PC-3 (cell line): ENCODE measurements at places on chromosomes 6 and 20. TPM values are rescaled to one million over a fixed set of nuclear protein-coding genes. Genes with fewer than 3 reads are reported as not detected.
A peak's percentile ranks its signal among the peaks of the same experiment; 100 is the strongest.

RIPOR2 gene
- total RNA-seq, result 0.44 and 0.52 TPM in 2 replicates

DBNDD2 gene
- total RNA-seq, result 7.7 and 8.5 TPM in 2 replicates

LY6G6C gene
- 0.22 TPM in 1 of 2 replicates, not detected in the other for total RNA-seq

SPATA25 gene
- total RNA-seq, result 0.40 and 0.46 TPM in 2 replicates

THBD gene
- 3.1 and 4.5 TPM in 2 replicates for total RNA-seq

DSP gene
- 54.7 and 71.6 TPM in 2 replicates for total RNA-seq

RPL7L1 gene
- 87.6 and 99.5 TPM in 2 replicates for total RNA-seq

MUC21 gene
- not detected in 2 replicates for total RNA-seq

SIRPB2 gene
- total RNA-seq, result 0.52 and 2.1 TPM in 2 replicates

HLA-DMB gene
- total RNA-seq, result not detected in 2 replicates

MARCKS gene
- 51.5 and 62.8 TPM in 2 replicates for total RNA-seq

CST11 gene
- not detected in 2 replicates for total RNA-seq

PEX6 gene
- total RNA-seq, result 35.9 and 40.8 TPM in 2 replicates

SAPCD1 gene
- 4.2 and 6.0 TPM in 2 replicates for total RNA-seq

ANKRD66 gene
- not detected in 2 replicates for total RNA-seq

DNA sequence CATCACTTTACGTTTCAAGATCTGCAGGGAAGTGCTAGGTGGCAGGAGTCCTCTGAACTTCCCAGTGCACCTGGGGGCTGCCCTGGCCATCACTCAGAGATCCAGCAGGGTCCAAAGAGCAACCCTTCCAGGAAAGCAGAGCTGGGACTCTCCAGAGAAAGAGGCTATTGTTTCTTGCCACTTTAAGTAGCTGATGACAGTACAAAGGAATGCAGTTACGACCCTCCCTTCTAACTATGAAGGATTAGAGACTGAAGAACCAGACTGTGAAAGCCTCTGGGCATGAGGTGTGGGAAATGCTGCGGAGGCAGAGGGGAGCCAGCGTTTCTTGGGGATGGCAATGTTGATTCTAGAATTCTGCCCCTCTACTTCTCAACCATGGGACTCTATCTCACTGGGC is 189.1 kb upstream of the SUPT3H start:
- peak overlapping the region; percentile 7; the same call in 1 of the 2 replicates for H3K27ac ChIP-seq
- no peak overlapping the region for H3K4me3 ChIP-seq
- no peaks in the 10 kb centered on the region for H3K27me3 ChIP-seq
- H3K36me3 ChIP-seq, result no peaks in the 10 kb centered on the region
- DNase-seq, result peak; percentile 80
- peaks cover 12% of the 10 kb centered on the region for H3K4me1 ChIP-seq

GRCh38 chr6:64335195-64335594 is 699.6 kb downstream of the PHF3 start:
- H3K36me3 ChIP-seq, result no peaks in the 10 kb centered on the region
- H3K4me1 ChIP-seq, result no peaks in the 10 kb centered on the region
- no peak overlapping the region for H3K4me3 ChIP-seq
- H3K27me3 ChIP-seq, result no peaks in the 10 kb centered on the region
- no peak for DNase-seq
- no peak overlapping the region for H3K27ac ChIP-seq

DNA sequence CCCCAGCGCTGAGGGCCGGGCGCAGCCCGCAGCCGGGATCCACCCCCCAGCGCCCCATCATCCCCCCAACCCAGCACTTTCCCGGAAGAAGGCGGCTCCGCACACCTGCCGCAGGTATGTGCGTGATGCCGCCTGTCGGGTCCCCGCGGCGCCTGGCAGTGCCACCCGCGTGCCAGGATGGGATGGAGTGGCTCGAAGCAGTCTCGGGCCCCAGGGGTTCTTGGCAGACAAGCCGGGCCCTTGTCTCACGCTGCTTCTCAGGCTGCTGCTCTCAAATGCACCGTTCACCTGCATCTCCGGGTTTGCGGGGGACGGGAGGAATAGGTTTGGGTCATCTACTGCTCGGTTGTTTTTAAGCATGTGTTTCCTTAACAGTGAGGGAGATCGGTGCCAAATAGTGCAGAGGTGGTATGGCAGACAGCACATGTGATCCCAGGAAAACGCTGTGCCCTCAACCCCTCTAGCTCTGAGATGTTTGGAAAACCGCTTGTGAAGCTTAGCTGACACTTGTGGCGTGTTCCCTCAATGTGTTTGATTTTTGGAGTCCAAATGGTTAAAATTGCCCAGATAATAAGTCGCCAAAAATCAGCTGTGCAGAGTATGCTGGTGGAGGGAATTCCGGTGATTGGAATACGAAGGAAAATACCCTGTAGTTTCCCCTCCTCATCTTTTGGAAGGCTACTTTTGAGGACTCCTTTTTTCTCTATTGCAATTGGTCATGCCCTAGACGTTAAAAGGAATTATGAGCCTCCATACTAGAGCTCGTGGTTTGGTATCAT is 926 bp downstream of the MYLIP start:
- H3K4me3 ChIP-seq, result peak overlapping the region; percentile 98
- H3K4me1 ChIP-seq, result peaks cover 38% of the 10 kb centered on the region
- DNase-seq, result peak; percentile 26
- peaks cover 10% of the 10 kb centered on the region for H3K27me3 ChIP-seq
- peaks cover 3% of the 10 kb centered on the region; the same call in 1 of the 2 replicates for H3K36me3 ChIP-seq
- peak overlapping the region; percentile 84 for H3K27ac ChIP-seq

GRCh38 chr20:14544688-14545087 is 207.3 kb upstream of the FLRT3 start:
- no peak for DNase-seq
- H3K27ac ChIP-seq, result no peak overlapping the region
- H3K4me1 ChIP-seq, result no peaks in the 10 kb centered on the region
- no peaks in the 10 kb centered on the region for H3K27me3 ChIP-seq
- H3K36me3 ChIP-seq, result no peaks in the 10 kb centered on the region

GRCh38 chr20:61263084-61263695 is 11.1 kb downstream of the CDH4 start:
- H3K36me3 ChIP-seq, result no peaks in the 10 kb centered on the region
- peaks cover 29% of the 10 kb centered on the region for H3K27me3 ChIP-seq
- H3K4me3 ChIP-seq, result no peak overlapping the region
- no peaks in the 10 kb centered on the region for H3K4me1 ChIP-seq

- H3K27ac ChIP-seq, result no peak overlapping the region
- no peak for DNase-seq
- H3K4me1 ChIP-seq, result no peaks in the 10 kb centered on the region
- peaks cover 36% of the 10 kb centered on the region; the same call in 1 of the 2 replicates for H3K36me3 ChIP-seq
Observed at GRCh38 chr6:34855463-34855862, 32.4 kb downstream of the TAF11 start.

GRCh38 chr20:41138475-41139226 is 1.3 kb downstream of the PLCG1 start:
- H3K27me3 ChIP-seq, result no peaks in the 10 kb centered on the region
- peaks cover 21% of the 10 kb centered on the region for H3K4me1 ChIP-seq
- no peaks in the 10 kb centered on the region for H3K36me3 ChIP-seq
- no peak overlapping the region for H3K27ac ChIP-seq

GRCh38 chr6:85458782-85459181 is 8.9 kb downstream of the NT5E start:
- peak overlapping the region; percentile 28; the same call in 1 of the 2 replicates for H3K4me3 ChIP-seq
- H3K4me1 ChIP-seq, result peaks cover 62% of the 10 kb centered on the region
- DNase-seq, result peak; percentile 58
- H3K36me3 ChIP-seq, result no peaks in the 10 kb centered on the region

- H3K27ac ChIP-seq, result no peak overlapping the region
- H3K27me3 ChIP-seq, result peaks cover 39% of the 10 kb centered on the region
- no peak overlapping the region for H3K4me3 ChIP-seq
- no peaks in the 10 kb centered on the region for H3K36me3 ChIP-seq
Observed at GRCh38 chr20:20953738-20954618, 152.2 kb downstream of the LINC00237 start.

DNA sequence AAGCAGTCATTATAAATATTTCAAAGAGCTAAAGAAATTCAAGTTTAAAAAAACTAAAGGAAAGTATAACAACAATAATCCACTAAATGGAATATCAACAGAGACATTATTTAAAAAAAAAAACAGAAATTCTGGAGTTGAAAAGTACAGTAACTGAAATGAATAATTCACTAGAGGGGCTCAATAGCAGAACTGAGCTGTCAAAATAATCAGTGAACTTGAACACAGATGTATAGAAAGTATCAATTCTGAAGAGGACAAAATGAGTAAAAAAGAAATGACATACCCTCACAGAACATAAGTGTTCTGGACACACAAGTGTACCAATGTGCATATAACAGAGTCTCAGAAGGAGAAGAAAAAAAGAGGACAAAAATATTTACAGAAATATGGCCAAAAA is 191.6 kb upstream of the RUNX2 start:
- peaks cover 10% of the 10 kb centered on the region for H3K4me1 ChIP-seq
- H3K36me3 ChIP-seq, result peaks cover 7% of the 10 kb centered on the region; the same call in 1 of the 2 replicates
- DNase-seq, result no peak
- H3K4me3 ChIP-seq, result no peak overlapping the region
- H3K27me3 ChIP-seq, result no peaks in the 10 kb centered on the region

- DNase-seq, result no peak
- no peaks in the 10 kb centered on the region for H3K4me1 ChIP-seq
- H3K36me3 ChIP-seq, result no peaks in the 10 kb centered on the region
- no peak overlapping the region for H3K4me3 ChIP-seq
Observed at GRCh38 chr6:164898412-164898811, 411.0 kb downstream of the C6orf118 start.

GRCh38 chr6:168619560-168620314 is 178.8 kb downstream of the SMOC2 start:
- no peak overlapping the region for H3K4me3 ChIP-seq
- no peak overlapping the region for H3K27ac ChIP-seq
- no peaks in the 10 kb centered on the region for H3K4me1 ChIP-seq
- no peaks in the 10 kb centered on the region; the same call in 1 of the 2 replicates for H3K27me3 ChIP-seq
- no peaks in the 10 kb centered on the region for H3K36me3 ChIP-seq

DNA sequence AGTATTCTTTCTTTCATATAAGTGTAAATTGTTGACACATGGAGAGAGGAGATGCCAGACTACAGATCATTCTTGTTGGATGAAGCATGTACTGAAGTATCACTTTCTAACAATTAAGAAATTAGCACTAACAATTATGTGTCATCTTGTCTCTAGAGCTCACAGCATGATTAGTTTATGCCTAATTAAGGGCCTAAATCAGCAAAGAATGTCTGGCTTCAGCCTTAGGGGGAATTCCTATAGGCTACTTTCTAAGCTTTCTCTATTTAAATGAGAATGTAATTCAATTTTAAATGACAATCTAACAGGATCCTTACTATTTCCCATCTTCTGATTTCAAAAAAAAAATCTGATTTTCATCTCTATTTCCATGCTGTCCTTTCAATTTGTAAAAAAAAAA is 371.0 kb downstream of the EPHA7 start:
- no peak overlapping the region for H3K27ac ChIP-seq
- H3K27me3 ChIP-seq, result no peaks in the 10 kb centered on the region
- H3K4me1 ChIP-seq, result no peaks in the 10 kb centered on the region
- no peak for DNase-seq
- H3K36me3 ChIP-seq, result no peaks in the 10 kb centered on the region

DNA sequence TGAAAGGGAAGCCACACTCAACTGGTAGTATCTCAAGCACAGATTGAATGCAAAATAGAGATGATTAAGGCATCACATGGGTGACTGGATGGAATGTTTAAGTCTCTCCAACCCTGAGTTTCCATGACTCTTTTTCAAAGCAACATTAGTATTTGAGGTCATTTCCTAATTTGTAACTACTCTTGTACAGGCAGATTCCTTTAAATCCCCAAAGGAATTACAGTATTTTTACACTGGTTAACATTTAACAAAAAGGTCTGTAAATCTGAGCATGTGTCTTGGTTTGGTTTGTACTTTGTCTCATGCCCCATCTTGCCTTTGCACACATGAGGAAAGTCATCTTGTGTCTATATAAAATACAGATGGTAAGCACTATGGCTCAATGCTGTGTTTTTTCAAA is 15.1 kb downstream of the RMND1 start:
- peaks cover 14% of the 10 kb centered on the region for H3K4me1 ChIP-seq
- H3K4me3 ChIP-seq, result no peak overlapping the region
- no peak overlapping the region for H3K27ac ChIP-seq
- no peak for DNase-seq
- peaks cover 4% of the 10 kb centered on the region for H3K36me3 ChIP-seq

- H3K36me3 ChIP-seq, result no peaks in the 10 kb centered on the region
- no peak overlapping the region for H3K27ac ChIP-seq
- no peak for DNase-seq
- H3K27me3 ChIP-seq, result peaks cover 24% of the 10 kb centered on the region
- H3K4me3 ChIP-seq, result no peak overlapping the region
Observed at GRCh38 chr6:44327096-44327495, 13.9 kb upstream of the AARS2 start.

GRCh38 chr6:154058963-154059680 is 20.1 kb downstream of the OPRM1 start:
- peaks cover 42% of the 10 kb centered on the region for H3K27me3 ChIP-seq
- no peaks in the 10 kb centered on the region for H3K4me1 ChIP-seq
- no peaks in the 10 kb centered on the region for H3K36me3 ChIP-seq
- H3K4me3 ChIP-seq, result no peak overlapping the region
- no peak overlapping the region for H3K27ac ChIP-seq
- no peak for DNase-seq

GRCh38 chr6:170283212-170284081 is 7.4 kb downstream of the DLL1 start:
- DNase-seq, result no peak
- no peaks in the 10 kb centered on the region for H3K27me3 ChIP-seq
- H3K4me3 ChIP-seq, result no peak overlapping the region

- H3K4me3 ChIP-seq, result no peak overlapping the region
- no peak overlapping the region for H3K27ac ChIP-seq
- H3K27me3 ChIP-seq, result peaks cover 14% of the 10 kb centered on the region; the same call in 1 of the 2 replicates
- no peaks in the 10 kb centered on the region for H3K4me1 ChIP-seq
- DNase-seq, result no peak
- H3K36me3 ChIP-seq, result no peaks in the 10 kb centered on the region
Observed at GRCh38 chr20:32607727-32608663, 22.9 kb upstream of the NOL4L start.

GRCh38 chr6:151109869-151110575 is 129.7 kb upstream of the AKAP12 start:
- no peaks in the 10 kb centered on the region for H3K36me3 ChIP-seq
- DNase-seq, result no peak
- no peak overlapping the region for H3K4me3 ChIP-seq
- H3K27ac ChIP-seq, result no peak overlapping the region
- H3K27me3 ChIP-seq, result no peaks in the 10 kb centered on the region
- H3K4me1 ChIP-seq, result no peaks in the 10 kb centered on the region

GRCh38 chr6:26534681-26535465 is 3.3 kb upstream of the HMGN4 start:
- H3K27ac ChIP-seq, result no peak overlapping the region
- H3K36me3 ChIP-seq, result no peaks in the 10 kb centered on the region
- peak overlapping the region; percentile 84; the same call in 1 of the 2 replicates for H3K4me3 ChIP-seq
- no peak for DNase-seq
- no peaks in the 10 kb centered on the region for H3K27me3 ChIP-seq
- peaks cover 18% of the 10 kb centered on the region for H3K4me1 ChIP-seq

DNA sequence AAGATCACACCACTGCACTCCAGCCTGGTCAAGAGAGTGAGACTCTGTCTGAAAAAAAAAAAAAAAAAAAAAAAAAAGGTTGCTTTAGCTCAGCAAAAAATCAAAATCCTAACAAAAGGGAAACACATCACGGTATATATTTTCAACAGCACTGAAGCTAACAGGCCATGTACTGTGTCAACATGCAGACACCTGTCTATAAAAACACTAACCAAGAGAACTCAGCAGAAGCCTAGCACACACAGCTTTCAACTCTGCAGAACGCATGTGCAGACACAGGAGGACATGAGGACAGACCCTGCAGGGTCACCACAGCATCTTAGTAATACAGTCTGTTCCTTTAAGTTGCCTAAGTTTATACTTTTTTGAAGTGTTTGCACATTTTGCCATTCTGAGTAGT is 13.5 kb downstream of the NINL start:
- H3K27me3 ChIP-seq, result no peaks in the 10 kb centered on the region
- peaks cover 7% of the 10 kb centered on the region; the same call in 1 of the 2 replicates for H3K4me1 ChIP-seq
- DNase-seq, result no peak
- no peaks in the 10 kb centered on the region for H3K36me3 ChIP-seq

- no peak overlapping the region for H3K4me3 ChIP-seq
- H3K36me3 ChIP-seq, result no peaks in the 10 kb centered on the region
- no peak for DNase-seq
- H3K27ac ChIP-seq, result no peak overlapping the region
- H3K4me1 ChIP-seq, result peaks cover 22% of the 10 kb centered on the region
- no peaks in the 10 kb centered on the region for H3K27me3 ChIP-seq
Observed at GRCh38 chr6:41716516-41717391, 18.7 kb downstream of the TFEB start.
